Activated B cell treated with CpG ODN at 0.5 μM for 24 hours (primary cell): ENCODE measurements at places on chromosomes 13 and 19. TPM values are rescaled to one million over a fixed set of nuclear protein-coding genes. Genes with fewer than 3 reads are reported as not detected.

DNA sequence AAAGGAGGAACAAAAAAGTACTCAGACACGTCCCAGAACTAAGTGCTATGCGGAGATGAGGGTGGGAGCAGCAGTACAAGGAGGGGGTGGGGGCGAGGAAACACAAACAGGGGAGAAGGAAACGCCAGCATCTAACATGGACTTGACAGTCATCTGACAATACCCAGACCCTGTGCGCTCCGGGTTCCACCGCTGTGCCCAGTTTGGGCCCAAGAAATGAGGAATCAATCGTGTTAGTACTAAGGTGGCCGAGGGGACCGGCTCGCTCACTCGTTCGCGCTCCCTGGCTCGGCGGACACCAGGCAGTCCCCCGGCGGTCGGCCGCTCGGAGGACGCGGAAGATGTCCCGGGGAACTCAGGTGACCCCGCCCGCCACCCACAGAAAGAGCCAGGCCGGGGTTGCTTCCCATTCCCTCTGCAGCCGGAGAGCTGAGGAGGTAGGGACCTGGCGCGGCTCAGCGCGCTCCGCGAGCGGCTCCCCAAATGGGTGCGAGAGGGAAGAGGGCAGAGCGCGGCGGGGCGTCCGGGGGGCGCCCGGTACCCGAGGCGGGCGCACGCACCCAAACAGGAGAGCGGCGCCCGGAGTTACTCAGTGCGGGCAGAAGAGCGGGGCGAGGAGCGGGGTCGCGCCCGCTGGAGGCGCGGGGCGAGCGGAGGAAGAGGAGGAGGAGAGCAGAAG, 616 bp downstream of the TSHZ3 start:
- DNase-seq: no peak

- no peak for DNase-seq
Observed at GRCh38 chr13:89951341-89951740, 1396.1 kb upstream of the MIR17HG start.

- no peak for DNase-seq
Observed at GRCh38 chr19:3184847-3185460, 776 bp upstream of the NCLN start.

ZNF90 gene
- 9.8 and 12.5 TPM in 2 replicates for total RNA-seq

DHDH gene
- total RNA-seq: not detected in 2 replicates

FFAR1 gene
- total RNA-seq: 5.1 and 6.0 TPM in 2 replicates
